Stimulated activated CD8-positive, alpha-beta memory T cell treated with anti-CD3 and anti-CD28 coated beads, Interleukin-4, amount 100 ng/mL, for 4 hours (primary cell): ENCODE measurements at places on chromosomes 11 and 22.

- no peak for DNase-seq
Measured at GRCh38 chr11:2724653-2725367, 25.0 kb upstream of the KCNQ1OT1 start.

DNA sequence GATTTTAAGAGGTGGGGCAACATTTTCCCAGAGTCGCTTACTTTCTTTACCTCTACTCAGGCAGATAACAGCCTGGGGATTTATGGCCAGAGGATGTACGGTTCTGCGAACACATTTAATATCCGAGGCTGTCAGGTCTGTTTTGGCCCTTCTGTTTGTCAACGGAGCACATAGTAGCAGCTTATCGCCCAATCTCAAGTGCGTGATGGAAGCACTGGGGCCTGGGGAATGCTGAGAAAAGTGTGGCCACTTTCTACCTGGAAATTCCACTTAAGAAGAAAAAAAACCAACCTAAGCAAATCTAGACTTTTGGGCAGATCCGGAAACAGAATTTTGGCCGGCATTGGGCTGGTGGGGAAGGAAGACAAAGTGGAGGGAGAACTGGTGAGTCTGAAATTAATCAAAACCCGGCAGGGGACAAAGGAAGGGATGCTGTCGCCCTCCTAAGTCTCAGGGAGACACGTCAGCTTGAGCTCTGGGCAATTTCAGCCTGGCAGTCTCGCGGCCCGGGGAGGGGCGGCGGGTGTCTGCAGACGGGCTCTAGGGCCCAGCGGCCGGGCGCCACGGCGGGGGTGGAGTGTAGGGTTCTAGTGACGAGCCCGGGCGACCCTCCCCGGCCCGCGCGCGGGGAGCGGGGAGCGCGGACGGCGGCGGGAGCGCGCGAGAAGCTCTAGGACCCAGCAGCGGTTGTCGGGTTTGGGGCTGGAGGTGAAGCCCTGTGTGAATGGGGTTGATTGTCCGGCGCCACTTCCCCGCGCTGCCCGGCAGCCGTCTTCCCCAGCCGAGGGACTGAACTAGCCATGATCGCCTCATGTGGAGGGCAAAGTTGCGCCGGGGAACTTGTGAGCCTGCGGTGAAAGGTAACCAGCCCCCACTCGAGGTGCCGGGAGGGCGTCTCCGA, at the start of gene AMOTL1:
TSS of gene AMOTL1 (plus strand) at position 656 of the 901 bp plus-strand sequence. CDS start at position 812, 156 bp downstream.
- DNase-seq = no peak

GRCh38 chr22:26431261-26431995, 2.4 kb downstream of the ASPHD2 start:
- no peak for DNase-seq

GRCh38 chr11:78795621-78796261, 221.1 kb upstream of the NARS2 start:
- no peak for DNase-seq

- no peak for DNase-seq
Measured at GRCh38 chr22:43561415-43562178, 149.8 kb downstream of the MPPED1 start.

DNA sequence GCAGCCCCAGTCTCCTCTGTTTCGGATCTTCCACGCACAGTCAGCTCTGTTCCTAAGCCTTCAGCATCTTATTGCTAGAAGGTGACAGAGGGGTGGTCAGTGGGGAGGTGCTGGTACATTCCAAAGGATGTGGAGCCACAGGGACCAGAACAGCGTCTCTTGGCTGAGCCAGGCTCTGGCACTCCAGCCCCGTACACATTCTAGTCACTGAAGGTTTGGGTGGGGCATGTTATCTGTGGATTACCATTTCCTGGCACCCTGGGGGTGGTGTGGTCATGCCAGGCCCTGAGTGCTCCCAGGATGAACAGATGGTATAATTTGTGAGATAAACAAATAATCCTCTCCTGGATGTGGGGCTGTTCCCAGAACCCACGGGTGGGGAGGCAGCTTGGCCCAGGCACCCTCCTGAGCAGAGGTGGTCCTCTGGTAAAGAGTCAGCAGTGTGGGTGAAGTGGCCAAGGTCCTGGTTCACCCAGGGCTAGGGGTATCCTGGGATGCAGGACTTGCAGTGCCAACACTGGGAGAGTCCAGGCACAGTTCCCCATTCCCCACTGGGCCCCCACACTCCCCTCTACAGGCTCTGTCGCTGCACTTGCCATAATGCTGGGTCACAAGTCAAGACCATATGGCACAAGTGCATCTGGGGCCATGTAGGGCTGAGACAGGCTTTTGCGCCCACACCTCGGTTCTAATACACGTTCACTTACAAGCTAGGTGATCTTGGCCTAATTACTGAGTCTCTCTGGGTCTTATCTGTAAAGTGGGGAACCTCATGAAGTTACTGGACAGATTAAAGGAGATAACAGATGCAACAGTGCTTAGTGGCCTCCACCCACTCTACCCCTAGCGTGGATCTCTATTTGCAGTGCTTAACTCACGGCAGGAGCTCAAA, 33.0 kb downstream of the DKK3 start:
- no peak for DNase-seq

DNA sequence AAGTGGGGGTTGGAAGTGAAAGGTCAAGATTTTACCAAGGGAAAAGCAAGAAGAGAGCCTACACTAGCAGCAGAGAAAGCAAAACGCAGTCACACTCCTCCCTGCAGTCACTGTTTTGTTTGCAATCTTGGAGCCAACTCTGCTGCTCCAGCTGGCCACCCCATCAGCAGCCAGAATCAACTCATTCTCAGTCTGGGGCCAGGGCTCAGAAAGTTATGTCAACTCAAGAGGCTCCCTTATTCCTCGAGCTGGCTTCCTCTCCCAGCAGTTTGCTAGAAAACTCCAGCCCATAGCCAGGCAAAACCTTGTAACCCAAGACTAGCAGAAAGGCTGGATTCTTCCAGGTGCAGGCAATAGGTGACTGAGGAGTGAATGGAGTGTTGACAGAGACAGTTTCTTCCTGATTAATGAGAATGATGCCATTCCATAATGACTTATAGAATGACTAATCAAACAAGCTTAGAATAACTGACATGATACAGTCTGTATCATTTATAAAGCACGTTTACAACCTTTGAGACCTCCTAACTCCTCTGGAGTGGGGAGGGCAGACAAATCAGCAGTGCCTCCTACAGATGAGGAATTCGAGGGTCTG, 53.4 kb downstream of the P4HA3 start:
- no peak for DNase-seq

DNA sequence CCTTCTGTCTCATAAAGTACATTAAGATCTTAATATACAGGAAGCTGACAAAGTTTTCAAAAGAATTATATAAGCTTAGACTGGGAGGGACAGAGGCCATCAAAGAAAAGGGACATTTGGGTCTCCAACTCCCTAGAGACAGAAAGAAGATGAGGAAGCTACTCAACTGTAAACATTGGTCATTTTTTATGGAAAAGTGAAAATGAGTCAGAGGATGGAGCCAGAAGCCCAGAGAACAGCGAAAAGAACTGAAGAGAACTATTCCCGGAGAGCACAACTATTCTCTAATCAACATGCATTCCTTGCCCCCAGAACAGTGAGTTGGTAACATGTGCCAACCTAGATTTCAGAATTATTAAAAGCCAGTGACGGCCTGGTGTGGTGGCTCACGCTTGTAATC, 779.3 kb downstream of the DLG2 start:
- DNase-seq = no peak

DNA sequence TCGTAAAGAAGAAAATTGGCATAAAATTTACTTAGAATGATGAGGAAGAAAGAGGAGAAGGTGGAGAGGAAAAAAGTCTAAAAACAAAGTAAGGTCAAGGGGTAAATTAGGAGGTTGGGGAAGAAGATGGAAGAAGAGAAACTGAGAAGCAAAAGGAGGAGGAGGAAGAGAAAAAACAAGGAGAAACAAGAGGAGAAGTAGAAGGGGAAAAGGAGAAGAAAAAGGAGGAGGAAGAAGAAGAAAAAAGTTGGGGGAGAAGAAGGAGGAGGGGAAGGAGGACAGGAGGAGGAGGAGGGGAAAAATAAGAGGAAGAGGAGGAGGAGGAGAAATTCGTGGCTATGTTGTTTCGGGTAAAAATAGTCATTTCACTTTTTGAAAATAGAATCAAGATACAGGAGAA, 42.4 kb downstream of the IL10RA start:
- DNase-seq = no peak

GRCh38 chr11:117979481-117980211, 6.5 kb upstream of the IL10RA start:
- DNase-seq = no peak

DNA sequence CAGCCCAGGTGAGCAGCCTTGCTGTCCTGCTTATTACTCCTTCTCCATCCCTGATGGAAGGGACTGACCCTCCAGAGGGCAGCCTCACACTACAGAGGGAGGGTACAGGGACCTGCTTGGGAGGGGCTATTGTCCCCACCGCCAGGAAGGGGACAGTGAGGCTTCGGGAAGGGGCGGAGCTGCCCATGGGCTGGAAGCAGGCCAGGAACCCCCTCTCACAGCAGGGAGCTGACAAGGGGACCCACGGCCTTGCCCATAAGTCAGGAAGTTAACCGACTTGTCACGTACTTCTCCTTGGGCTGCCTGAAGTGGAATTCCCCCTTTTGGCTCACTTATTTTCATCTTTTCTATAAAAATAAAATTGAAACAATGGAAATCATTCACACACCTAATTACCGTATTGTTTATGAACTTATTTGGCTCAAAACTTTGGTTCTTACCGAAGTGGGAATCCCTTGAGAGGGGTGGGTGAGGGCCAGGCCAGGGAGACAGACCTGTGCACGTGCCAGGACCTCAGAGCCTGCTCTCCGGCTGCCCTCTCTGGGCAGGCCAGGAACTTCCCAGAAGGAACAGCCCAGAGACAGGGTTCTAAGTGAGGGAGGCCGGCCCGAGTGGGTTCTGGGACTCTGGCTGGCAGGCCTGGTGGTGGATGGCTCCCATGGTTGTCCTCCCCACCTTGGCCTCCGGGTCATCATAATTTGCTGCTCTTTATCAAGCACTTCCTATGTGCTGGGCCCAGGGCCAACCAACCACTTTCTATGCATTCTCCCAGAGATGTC, 5.8 kb downstream of the MGAT3 start:
- no peak for DNase-seq

DNA sequence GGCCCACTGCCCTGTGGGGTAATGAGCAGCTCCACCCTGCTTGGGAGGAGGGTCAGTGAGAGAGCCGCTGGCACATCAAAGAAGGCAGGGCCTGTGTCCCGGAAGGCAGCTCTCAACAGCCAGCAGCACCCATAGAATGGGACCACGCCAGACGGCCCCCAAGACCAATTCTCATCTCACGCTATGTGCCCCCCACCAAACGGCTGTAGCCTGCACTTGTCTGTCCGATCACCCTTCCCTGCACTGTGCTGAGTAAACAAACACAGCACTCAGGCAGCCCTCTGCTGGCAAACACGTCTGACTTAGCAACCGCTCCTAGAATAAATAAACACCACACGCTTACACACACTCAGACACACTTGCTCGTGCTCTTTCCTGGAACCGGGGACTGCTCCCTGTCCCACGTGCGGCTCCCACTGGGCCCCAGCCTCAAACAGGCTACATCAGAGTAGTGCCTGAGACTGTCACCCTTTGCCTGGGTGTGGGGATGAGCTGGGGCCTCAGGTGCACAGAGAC, 53.2 kb upstream of the CDON start:
- no peak for DNase-seq

DNA sequence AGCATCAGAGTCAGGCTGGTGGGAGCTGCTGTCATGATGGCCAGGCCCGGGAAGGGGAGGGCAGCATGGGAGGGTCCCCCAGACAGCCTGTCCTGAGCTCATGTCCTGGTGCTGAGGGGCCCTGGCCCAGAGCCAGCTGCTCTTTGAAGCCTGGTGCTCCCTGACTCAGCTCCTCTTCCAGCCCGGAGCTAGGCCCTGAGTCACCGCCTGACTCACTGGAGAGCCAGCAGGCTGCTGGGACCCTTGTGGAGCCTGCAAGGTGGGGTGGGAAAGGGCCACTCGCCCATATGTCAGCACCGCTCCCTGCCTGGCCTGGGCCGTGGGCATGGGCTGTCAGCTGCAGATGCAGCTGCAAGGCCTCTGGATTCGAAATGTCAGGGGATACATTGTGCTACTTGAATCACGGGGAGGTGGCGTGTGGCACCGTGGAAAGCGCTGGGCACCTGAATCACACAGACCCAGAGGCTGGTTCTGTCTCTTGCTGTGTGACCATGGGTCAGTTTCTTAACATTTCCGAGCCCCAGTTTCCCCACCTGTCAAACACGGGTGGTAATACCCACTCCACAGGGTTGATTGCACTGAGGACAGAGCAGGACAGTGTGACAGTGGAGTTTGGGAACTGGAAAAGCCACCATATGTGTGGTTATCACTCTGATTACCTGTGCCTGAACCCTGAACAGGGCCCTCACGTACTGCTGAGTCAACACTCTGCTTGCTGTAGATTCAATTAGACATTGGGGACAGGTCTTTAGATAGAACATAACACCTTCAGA, 4.4 kb downstream of the CACNA1I start:
- no peak for DNase-seq

DNA sequence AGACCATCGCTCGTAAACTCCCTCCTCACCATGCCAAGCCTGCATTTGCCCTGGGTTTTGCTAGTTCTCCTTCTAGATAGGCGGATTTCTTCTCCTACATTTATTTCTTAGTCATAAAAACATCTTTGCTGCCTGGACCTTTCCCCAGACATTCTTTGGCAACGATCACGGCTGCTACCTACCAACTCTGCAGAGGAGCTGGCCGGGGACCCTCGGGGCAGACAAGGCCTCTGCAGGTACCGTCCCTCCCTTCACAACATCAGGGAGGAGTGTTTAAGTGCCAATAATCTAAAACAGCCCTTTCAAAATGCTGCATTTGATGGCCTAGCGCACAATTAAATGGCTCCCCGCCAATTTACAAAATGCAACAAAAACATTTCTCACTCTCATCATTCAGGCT, 34.4 kb downstream of the BRD1 start:
- no peak for DNase-seq

- DNase-seq = no peak
Measured at GRCh38 chr22:22359465-22359864, 114.9 kb downstream of the VPREB1 start.

DNA sequence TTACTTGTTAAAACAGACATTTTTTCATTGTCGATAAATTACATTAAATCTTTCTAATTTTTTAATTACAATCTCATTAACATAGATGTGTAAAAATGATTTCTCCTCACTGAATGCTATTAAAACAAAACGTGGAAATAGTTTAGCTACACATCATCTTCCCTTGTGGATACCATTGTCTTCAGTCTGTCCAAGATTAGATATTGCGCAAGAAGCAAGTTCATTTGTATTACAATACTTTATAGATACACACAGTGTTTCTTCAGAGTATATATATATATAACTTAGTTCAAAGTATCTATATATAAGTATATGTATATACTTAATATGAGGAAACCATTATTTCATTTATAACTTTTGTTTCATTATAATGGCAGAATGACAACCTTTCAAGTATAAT, 883.3 kb upstream of the CNTN5 start:
- DNase-seq = no peak

DNA sequence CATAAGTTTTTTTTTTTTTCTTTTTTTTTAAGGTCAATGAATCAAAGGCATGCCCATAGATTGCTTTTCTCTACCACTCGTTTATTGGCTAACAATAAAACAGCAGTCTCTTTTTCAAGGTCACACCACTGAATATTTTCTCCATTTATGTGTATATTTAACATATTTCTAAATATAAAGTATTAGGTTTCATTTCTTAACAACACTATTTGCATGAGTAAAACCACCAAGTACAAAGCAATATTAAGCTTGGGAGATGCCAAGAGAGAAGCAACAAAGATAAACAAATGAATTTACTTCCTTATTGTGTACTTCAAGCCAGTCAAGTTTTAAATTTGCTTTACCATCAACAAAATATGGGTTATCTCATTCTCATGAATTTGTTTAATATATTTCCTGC, 708.9 kb upstream of the CCDC179 start:
- no peak for DNase-seq

GRCh38 chr11:72972496-72973128, 158.4 kb downstream of the ATG16L2 start:
- DNase-seq = no peak

- DNase-seq = no peak
Measured at GRCh38 chr11:2586793-2587131, 113.0 kb downstream of the KCNQ1OT1 start.
